ENCODE measurements at places on chromosomes 5 and 9. TPM values are rescaled to one million over a fixed set of nuclear protein-coding genes. Genes with fewer than 3 reads are reported as not detected.

GRCh38 chr9:124733964-124734740 is 37.0 kb downstream of the NR6A1 start:
- peak; percentile 38 for DNase-seq

GRCh38 chr5:76556511-76557221 is 66.5 kb downstream of the F2RL2 start:
- DNase-seq = no peak

- no peak for DNase-seq
Measured at GRCh38 chr9:33375238-33375840, 27.0 kb downstream of the AQP7 start.

The FRMD3 gene
- total RNA-seq = 2.0 TPM

- DNase-seq = no peak
Measured at GRCh38 chr5:41213340-41213739, at the start of gene C6. Gene C6 (minus strand): TSS chr5:41213532. CDS start chr5:41203230, 10,302 bp downstream.

- no peak for DNase-seq
Measured at GRCh38 chr9:274406-274805, 59.7 kb downstream of the DOCK8 start.

DNA sequence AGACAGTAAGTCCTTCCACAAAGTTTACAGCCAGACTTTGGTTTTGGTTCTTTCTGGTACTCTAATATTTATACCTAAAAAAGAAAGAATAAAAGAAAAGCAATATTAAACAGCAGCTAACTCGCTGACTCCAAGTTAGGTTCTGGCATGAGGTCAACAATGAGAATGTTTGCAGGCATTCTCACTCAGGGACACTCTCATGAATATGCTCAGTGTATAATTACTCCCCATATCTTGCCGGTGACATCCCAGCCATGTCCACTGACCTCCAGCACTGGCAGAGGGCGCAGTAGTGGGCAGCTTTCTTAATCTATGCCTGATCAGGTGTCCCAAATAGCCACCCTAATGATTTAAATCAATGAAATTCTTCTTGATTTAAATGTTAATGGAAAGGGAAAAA is 151.5 kb downstream of the BNC2 start:
- DNase-seq = no peak

DNA sequence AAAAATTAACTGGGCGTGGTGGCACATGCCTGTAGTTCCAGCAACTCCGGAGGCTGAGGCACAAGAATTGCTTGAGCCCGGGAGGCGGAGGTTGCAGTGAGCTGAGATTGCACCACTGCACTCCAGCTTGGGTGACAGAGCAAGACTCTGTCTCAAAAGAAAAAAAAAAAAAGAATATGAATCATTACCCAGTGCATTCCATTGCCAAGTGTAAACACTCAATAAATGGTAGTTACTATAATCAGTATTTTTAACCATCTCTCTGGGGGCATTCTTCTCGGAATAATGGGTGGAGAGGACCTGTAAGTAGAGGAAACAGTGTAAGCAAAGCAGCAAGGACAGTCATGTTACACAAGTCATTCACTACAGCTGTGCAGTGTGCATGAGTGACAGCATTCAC is 13.8 kb upstream of the RANBP17 start:
- DNase-seq = peak; percentile 25

- no peak for DNase-seq
Measured at GRCh38 chr9:134648701-134649530, 7.3 kb downstream of the COL5A1 start.

- DNase-seq = peak; percentile 8
Measured at GRCh38 chr5:129903466-129904101, 681 bp upstream of the CHSY3 start.

- no peak for DNase-seq
Measured at GRCh38 chr5:83357621-83358231, 113.8 kb upstream of the VCAN start.

- no peak for DNase-seq
Measured at GRCh38 chr5:69432412-69433206, 17.7 kb downstream of the MARVELD2 start.

The PRELID2 gene
- 33.1 TPM for total RNA-seq

The N4BP3 gene
- 1.8 TPM for total RNA-seq

The ALDH1A1 gene
- 936 TPM for total RNA-seq

The DND1 gene
- not detected for total RNA-seq

GRCh38 chr5:36367524-36367923 is 65.8 kb upstream of the RANBP3L start:
- no peak for DNase-seq

The BRINP1 gene
- 3.7 TPM for total RNA-seq

Data from Caki2 (cell line).